CD4-positive, alpha-beta T cell treated with Interleukin-12 subunit alpha and Interleukin-12 subunit beta, for 1 hour (primary cell): ENCODE measurements at places on chromosomes 6 and 20.
A peak's percentile ranks its signal among the peaks of the same experiment; 100 is the strongest.

DNA sequence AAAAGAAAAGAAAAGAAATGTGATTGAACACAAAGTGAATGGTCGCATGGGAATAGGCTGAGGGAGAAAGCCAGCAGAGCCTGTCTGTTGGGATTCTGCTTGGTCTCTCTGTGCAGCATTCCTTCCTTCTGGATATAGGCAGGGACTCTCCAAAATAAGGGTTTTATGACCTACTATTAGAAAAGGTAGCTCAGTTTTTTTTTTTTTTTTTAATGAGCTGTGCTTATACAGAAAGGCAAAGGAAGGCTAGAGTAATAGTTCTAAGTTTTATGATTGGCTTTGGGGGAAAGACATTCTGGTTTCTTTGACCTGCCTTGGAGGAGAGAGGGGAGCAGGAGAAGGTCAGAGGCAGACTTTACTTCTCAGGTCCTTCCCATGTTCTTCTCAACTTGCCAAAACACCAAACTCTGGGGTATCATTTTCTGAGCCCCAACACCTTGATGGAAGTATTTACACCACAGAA lies 18.8 kb upstream of the IER3 start:
- no peak for DNase-seq

- DNase-seq: peak; percentile 32
These were observed 61.8 kb downstream of the NFATC2 start for GRCh38 chr20:51480507-51481270.

GRCh38 chr6:56003616-56004015 lies 128.2 kb upstream of the BMP5 start:
- DNase-seq: no peak

DNA sequence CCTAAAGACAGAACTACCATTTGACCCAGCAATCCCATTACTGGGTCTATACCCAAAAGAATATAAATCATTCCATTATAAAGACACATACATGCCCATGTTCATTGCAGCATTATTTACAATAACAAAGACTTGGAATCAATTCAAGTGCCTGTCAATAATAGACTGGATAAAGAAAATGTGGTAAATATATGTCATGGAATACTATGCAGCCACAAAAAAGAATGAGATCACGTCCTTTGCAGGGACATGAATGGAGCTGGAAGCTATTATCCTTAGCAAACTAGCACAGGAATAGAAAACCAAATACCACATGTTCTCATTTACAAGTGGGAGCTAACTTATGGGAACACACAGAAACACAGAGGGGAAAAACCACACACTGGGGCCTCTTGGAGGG lies 8.7 kb upstream of the DEFB128 start:
- no peak for DNase-seq

GRCh38 chr6:42564506-42564825 lies 637 bp downstream of the UBR2 start:
- no peak for DNase-seq

- no peak for DNase-seq
These were observed 98.5 kb downstream of the HDGFL1 start for GRCh38 chr6:22667855-22668254.

DNA sequence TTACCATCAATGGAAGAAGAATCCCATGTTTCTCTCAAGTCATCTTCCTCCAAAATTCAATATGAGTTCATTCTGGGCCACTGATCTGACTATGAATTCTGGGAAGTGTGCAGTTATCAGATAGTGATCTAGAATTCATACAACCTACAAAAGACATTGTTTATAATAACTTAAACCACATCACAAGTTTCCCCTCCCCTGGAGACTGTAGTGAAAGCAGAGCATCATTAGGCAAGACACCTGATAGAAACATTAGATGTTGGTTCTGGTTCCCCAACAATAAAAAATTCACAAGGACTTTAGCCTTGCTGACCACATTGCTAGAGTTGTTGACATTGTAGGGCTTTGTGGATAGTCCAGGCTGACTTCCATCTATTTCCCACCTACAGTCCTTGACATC lies 506.4 kb upstream of the JAG1 start:
- no peak for DNase-seq

- DNase-seq: no peak
These were observed 18.6 kb upstream of the COL12A1 start for GRCh38 chr6:75224303-75224926.

- DNase-seq: no peak
These were observed 10.3 kb upstream of the TAAR9 start for GRCh38 chr6:132527791-132528190.

GRCh38 chr6:35844290-35844689 lies 39.1 kb downstream of the LHFPL5 start:
- no peak for DNase-seq

- no peak for DNase-seq
These were observed 102.1 kb upstream of the PHACTR1 start for GRCh38 chr6:12614456-12614855.

DNA sequence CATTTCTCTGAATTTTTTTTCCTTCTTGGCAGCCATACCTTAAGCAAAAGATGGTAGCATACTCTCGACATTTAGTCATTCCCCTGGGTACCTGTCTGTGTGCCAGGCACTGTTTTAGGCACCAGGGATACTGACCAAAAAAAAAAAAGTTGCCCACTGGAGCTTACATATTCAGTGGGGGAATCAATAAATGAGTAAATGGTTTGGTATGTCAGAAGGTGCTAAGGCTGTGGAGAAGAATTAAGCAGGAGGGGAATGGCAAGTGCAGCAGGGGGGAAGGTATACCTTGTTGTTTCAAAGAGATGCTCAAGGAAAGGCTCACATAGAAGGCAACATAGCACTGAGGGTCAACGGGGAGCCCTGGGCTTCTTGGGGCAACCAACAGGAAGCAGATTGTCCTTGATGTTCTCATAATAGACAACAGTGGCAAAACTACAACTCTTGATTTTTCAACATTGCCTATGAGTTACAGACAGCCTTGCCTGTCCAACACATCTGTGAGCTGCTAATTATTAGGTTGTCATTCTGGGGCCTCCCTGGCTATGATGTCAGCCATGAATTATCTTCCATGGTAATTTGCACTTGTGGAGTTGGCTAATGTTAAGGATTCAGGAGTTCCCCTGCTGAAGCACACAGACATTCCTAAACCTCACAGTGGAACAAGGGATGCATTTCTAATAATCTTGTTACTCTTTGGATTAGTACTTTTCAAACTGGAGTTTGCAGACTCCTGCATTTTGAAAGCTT lies 19.6 kb downstream of the NT5E start:
- no peak for DNase-seq

DNA sequence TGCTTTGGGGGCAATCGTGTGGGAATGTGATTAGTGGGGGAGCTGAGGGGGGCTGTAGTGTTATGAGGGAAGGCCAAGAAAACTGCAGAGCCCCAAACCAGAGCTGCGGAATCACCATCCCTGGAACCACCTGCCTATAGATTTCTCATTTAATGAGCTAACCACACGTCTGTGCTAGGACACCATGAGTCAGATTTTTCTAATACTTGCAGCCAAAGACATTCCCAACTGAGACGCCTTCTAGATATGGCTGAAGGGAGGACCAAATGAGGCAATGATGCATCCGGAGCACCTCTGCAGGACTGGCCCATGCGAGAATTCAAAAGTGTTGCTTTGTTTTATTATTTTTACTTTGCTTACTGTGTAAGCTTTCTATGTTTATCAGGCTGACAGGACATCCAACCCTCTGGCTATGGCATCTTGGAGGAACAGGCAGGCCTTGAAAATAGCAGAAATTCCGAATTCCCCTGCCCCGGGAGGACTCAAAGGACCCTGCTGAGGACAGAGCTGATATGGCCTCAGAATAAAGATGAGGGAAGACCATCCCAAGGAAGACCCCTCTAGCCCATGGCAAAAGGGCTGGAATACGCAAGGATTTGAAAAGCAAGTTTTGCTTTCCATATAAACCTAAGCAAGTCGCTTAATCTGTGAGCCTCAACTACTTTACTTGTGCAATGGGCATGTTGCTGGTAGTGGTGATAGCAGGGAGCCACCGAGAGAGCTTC lies 3.1 kb upstream of the PTGIS start:
- DNase-seq: no peak

- no peak for DNase-seq
These were observed 349.9 kb downstream of the ZFAND3 start for GRCh38 chr6:38169221-38169976.

GRCh38 chr6:89787660-89788328 lies 31.8 kb downstream of the MDN1 start:
- no peak for DNase-seq

DNA sequence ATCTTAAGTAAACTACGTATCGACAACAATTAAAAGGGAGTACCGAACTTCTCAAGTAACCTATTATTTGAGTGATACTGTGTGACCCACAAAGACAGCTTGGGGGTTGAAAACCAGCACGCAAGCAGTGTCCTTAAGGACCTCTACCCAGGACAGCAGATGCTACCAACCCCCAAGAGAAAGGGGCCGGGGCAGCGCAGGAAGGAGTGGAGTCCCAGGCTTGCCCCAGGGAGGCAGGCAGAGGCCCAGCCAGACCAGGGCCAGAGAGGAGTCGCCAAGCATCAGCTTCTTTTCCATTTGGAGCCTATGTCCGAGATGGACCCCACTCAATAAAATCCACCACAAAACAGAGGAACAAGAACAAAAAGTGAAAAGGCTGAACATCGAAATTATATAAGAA lies 11.9 kb downstream of the DIDO1 start:
- DNase-seq: no peak

GRCh38 chr6:157867981-157868380 lies 44.9 kb downstream of the SNX9 start:
- DNase-seq: no peak

GRCh38 chr20:58492074-58492718 lies 23.0 kb downstream of the APCDD1L start:
- DNase-seq: no peak

DNA sequence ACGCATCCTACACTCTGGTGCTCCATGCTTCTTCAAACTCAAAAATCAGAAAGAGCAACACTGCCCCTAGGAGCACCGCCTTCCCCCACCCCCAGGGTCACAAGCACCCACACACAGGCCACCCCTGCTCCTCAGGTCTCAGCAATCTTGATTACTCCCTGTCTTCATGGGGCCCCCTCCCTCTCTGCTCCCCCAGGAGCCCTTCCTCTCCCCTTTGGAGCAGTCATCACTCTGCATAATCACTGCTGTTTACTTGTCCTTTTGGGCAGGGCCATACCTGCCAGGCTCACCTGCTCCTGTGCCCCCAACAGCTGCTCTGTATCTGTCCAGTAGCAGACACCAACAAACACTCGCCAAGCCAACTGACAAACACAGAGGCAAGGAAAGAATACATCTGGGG lies 7.6 kb upstream of the SYNDIG1 start:
- DNase-seq: no peak

GRCh38 chr6:121260651-121261102 lies 73.6 kb downstream of the TBC1D32 start:
- DNase-seq: no peak

DNA sequence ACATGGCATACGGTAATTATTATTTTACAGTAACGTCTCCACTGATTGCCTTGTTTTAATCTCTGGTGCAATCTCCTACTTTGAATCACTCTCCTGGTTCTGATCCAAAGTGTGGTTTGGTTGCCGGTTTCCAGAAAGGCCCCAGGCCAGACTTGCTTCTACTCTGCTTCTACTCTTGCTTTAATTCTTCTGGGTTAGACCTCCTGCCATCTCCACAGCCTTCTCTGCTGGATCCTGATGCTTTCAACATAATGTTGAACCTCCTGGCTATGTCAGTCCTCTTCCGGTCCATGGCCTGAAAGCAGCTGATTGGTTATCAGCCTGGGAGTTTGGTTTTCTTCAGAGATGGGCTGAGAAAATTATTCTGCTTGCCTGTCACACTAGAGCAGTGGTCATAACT lies 266.5 kb upstream of the RIMS1 start:
- no peak for DNase-seq

GRCh38 chr6:116145803-116146675 lies 20.1 kb upstream of the COL10A1 start:
- no peak for DNase-seq

GRCh38 chr6:87029711-87030314 lies 65.1 kb downstream of the CGA start:
- DNase-seq: peak; percentile 4

DNA sequence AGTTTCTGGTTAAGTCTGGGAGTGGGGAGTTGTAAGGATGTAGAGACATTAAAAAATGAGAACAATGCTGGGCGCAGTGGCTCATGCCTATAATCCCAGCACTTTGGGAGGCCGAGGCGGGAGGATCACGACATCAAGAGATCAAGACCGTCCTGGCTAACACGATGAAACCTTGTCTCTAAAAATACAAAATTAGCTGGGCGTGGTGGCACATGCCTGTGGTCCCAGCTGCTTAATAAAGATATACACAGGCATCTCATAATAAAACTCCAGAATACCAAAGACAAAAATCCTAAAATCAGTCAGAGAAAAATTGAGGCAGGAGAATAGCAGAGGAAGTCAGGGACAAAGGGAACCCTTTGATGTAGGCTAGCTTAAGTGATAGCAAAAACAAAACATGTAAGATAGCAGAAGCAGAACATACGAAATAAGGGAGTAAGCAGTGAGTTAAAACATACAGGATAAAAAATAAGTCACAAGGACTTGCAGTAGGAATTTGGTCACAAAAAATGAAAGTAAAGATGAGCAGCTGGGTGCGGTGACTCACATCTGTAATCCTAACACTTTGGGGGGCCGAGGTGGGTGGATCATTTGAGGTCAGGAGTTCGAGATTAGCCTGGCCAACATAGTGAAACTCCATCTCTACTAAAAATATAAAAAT lies 23.6 kb downstream of the DDX43 start:
- no peak for DNase-seq

DNA sequence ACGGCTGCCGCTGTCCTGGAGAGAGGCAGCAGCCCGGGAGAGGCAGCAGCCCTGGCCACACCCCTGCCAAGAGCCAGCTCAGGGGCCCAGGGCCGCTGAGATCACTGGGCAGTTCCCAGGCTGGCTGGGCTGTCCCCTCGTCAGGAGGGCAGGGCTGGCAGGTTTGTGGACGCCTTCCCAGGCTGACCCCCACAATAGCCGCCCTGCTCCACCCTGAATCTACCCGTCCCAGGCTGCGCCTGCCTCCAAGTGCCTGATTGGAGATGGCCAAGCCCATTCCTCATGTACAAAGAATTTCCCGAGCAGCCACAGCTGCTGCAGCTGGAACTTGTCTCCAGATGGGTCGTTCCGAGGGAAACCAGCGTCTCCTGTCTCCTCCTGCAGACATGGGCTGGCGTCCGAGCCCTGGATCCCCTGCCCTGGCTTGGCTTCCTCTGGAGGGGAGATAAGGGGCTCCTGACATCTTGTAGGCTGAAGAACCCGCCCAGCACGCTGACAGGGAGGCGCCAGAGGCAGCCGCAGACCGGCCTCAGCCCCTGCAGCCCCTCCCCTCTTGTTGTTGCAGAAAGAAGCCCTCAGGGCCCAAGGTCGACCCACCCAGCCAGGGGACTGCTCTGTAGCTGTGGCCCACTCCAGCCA lies 9.4 kb upstream of the GATA5 start:
- DNase-seq: no peak

DNA sequence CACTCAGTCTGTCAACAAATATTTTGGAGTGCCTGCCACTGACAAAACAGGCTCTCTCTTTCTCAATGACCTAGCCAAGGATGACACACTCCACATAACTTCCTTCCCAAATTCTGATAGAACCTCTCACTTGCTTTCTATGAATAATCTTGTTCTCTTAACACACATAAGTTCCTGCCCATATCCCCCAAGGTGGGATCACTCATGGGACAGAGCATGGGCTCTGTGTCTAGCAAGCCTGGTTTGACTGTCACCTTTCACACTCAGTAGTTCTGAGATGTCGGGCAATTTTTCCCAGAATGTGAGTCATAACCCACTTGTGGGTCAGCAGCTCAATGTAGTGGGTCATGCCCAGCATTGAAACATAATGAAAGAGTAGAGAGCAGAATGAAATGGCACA lies 78.1 kb downstream of the LRFN2 start:
- DNase-seq: no peak

GRCh38 chr20:32441638-32442037 lies 83.5 kb downstream of the ASXL1 start:
- DNase-seq: no peak
